ENCODE measurements at places on chromosomes 6 and 20.

- DNase-seq, result no peak
Observed at GRCh38 chr6:132190097-132190814, 211.0 kb downstream of the MOXD1 start.

GRCh38 chr6:53961679-53962370 is 149.4 kb upstream of the MLIP start:
- no peak for DNase-seq

GRCh38 chr20:38170826-38171674 is 6.0 kb upstream of the TGM2 start:
- no peak for DNase-seq

DNA sequence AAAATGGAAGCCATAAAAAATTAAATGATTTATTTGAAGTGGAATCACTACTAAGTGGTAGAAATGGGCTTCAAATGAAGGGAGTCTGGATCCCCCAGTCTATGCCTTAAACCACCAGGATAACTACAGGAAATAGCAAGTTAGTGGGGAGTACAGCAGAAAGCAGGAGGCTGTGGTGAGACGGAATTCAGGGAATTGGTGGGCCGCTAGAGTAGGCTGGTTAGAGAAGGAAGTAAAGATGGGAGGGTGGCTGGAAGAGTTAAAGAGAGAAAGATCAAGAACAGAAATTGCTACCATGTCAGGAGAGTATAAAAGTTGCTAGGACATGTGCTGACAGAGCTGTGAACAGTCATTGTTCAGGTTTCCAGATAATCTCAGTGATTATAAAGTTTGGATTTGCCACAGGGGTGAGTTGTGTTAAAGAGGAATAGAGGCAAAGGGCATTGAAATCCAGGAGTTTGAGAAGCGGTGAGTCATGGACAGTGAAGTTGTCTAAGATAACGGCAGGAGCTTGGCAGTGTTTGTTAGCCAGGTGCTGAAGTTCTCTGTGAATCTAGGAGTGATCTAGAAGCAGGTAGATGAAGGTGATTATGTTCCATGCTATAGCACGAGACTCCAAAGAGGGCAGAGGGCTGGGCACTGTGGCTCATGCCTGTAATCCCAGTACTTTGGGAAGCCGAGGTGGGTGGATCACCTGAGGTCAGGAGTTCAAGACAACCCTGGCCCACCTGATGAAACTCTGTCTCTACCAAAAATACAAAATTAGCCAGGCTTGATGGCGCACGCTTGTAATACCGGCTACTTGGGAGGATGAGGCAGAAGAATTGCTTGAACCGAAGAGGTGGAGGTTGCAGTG is 13.7 kb upstream of the HINT3 start:
- no peak for DNase-seq

GRCh38 chr6:86148586-86148985 is 505.9 kb upstream of the SYNCRIP start:
- DNase-seq, result no peak
